ENCODE measurements at places on chromosomes 11 and 22.
A peak's percentile ranks its signal among the peaks of the same experiment; 100 is the strongest.

GRCh38 chr11:133968300-133968699, 11.5 kb upstream of the IGSF9B start:
- no peak for DNase-seq

DNA sequence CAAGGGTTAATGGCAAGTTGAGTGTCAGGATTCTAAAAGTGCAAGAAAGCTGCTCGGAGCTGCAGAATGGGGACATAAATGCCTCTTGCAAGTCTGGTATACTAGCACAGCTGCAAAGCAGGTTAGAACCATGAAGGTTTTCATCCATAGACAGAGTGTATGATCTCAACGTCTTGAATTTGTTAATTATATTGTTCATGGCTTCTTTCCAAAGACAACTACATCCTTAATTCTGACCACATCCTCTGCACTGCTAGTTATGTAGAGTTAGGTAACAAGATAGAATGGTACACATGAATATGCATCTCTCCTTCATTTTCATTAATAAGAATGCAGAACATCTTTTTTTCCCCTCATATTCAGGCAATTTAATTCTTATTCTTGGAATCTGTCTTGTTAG, 34.2 kb downstream of the EXPH5 start:
- DNase-seq = no peak

DNA sequence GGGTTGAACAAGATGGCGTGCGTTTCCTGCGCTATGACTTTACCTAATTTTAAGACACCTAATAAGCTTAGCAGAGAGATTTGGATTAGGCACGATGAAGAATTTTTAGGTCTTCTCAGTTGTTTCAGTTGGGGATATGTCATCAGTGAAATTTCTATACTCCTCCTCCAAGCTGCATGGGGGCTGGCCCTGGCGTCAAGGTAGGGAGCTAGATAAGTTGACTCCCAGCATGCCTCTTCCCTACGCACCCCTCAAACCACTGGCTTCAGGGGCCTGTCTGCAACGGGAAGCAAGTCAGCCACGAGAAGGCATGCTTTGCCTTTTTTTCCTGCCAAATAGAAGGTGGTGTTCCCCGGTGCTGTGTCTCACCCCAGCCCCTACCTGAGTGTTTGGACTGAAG, 13.3 kb downstream of the DGAT2 start:
- no peak for DNase-seq

GRCh38 chr11:119218141-119218878, 12.2 kb downstream of the CBL start:
- peak; percentile 39 for DNase-seq

DNA sequence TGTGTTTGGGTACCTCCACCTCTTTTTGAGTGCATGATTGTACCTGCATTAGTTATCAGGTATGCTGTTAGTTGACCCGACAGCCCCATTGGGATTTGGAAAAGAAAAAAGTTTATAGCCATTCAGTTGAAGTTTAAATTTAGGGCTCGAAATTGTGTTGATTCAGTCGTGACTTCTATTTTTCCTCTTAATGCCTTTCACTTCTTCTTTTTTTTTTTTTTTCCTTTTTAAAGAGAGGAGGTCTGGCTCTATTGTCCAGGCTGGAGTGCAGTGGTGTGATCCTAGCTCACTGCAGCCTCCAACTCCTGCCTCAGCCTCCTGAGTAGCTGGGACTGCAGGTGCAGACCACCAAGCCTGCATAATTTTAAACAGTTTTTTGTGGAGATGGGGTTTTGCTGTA, 2.3 kb downstream of the STT3A start:
- no peak for DNase-seq

DNA sequence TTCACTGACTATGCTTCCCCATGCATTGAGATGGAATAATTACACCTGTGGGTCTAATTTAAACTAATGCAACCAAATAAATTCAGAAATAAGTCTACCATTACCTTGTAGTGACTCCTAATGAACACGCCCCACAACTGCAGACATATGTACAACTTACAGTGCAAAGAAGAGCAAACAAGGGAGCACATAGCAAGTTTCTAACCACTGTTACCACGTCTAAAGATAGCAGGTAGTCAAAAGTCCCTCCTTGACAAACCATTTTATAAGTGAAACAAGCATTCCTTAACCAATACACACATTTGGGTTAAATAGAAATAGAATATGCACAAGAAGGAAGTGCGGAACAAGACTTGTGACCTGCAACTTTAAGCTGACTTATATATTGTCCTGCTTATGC, 20.6 kb downstream of the PHF21A start:
- DNase-seq = no peak

DNA sequence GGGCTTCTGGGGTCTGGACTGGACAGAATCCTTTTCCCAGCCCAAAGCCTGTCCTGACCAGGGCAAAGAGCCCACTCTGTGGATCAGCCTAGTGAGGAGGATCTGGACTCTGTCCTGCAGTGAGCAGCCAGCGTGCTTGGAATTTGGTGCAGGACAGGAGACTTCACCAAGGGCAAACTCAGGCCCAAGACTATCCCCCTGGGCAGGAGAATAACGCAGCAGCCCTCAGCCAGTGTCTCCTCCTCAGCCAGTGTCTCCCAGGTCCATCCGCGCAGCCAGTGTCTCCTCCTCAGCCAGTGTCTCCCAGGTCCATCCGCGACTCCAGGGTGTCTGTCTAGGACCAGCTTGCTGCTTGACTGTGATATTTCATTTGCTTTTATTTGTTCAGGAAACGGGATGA, 1334.0 kb downstream of the TBC1D22A start:
- no peak for DNase-seq

- no peak for DNase-seq
These were observed 112.1 kb downstream of the RPL27A start for GRCh38 chr11:8794677-8795103.

- DNase-seq = no peak
These were observed 12.3 kb downstream of the PAX6 start for GRCh38 chr11:31798554-31799434.

DNA sequence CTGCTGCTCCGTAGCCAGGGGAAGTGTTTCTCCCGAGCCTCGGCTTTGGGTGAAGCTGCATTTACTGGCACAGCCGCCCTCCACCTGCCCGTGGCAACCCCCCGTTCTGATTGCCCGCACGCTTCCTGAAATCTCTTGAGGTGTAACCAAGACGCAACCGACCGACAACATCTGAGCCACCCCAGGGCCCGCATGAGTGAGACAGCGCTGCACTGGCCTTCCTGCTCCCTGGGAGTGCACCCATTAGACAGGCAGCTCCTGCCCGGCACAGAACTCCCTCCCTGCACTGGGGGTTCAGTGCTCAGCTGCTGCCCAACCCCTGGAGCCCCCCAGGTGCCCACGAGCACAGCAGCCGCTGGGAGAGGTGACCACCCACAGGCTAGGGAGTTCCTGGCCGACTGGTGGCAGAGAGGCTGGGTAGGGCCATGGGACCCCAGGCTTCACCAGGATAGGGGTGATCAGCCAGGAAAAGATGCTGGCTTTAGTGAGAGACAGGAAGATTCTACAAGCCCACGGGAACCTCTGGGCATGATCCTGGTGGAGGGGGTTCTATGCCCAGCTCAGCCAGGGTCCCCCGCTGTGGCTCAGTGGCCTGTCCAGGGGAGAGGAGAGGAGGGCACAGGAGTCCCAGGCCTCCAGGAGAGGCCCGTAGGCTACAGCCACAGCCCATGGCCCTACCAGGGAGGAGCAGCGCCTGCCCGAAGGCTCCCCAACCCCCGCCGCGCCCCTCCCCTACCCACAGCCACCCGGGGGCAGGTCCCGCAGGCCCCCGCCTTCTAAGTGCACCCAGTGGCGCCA, 14.6 kb downstream of the PLXNB2 start:
- DNase-seq = no peak

DNA sequence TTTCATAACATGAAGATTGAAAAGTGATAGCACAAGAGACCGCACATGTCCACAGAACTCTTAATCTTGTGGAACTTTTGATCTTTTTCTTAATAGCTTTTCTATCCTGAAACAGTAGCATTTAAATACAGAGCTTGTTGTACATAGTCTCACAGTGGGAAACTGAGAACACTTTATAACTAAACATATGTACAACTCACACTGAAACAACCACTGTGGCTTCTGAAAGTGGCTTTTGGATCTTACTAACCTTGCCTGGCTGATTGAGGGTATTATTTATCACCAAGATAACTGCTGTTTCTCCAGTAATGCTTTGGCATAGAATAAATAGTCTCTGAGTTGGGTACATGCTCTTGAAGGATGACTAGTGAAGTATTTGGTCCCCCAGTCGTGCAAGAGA, 10.2 kb downstream of the BARX2 start:
- no peak for DNase-seq

DNA sequence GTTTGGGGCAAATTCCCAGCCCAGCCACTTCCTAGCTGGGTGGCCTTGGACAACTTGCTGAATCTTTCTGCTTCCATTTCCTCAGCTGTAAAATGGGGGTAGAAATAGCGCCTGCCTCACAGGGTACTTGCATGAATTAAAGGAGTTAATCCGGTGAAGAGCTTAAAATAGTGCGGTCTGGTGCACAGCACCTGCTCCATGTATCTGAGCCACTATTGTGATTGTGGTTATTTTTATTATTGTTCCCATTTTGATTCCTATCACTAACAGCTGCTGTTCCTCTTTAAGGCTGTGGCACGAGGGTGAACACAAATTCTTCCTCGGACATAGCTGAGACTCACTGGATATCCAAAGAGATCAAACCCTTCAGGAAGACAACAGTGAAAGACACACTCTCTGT, 46.9 kb upstream of the TP53I11 start:
- no peak for DNase-seq

DNA sequence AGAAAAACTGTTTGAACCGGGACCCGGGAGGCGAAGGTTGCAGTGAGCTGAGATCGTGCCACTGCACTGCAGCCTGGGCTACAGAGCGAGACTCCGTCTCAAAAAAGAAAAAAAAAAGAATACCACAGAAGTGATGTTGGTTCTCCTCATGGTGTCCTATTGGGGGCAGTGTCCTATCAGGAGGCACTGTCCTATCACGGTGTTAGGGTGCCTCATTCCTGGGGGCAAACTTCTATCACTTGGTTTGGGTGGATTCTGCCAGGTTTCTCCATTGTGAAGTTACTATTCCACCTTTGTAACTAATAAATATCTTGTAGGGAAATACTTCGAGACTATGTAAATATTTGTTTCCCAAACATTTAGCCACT, 19.6 kb downstream of the PRR14L start:
- DNase-seq = no peak
